ENCODE measurements at places on chromosomes 11 and 22. TPM values are rescaled to one million over a fixed set of nuclear protein-coding genes. Genes with fewer than 3 reads are reported as not detected.

DNA sequence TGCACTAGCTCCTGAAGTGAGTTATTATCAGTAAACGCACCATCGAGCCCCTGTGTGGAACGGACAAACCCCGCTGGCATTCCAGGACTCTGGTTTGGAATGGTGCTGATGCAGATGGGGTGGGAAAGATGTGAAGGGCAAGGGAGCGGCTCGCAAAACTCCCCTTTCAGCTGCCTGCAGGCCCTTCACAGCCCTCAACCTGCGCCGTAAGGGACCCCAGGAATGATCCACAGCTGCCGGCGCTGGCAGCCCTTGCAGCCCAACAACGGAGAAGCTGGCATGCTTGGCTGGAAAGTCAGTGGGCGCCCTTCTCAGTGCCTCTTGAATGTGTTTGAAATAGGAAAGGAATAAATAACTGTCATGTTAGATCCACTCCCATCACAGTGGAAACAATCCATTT is 1445.5 kb downstream of the BRD1 start:
- DNase-seq = no peak

KCNJ11 gene
- not detected for polyA plus RNA-seq

DNA sequence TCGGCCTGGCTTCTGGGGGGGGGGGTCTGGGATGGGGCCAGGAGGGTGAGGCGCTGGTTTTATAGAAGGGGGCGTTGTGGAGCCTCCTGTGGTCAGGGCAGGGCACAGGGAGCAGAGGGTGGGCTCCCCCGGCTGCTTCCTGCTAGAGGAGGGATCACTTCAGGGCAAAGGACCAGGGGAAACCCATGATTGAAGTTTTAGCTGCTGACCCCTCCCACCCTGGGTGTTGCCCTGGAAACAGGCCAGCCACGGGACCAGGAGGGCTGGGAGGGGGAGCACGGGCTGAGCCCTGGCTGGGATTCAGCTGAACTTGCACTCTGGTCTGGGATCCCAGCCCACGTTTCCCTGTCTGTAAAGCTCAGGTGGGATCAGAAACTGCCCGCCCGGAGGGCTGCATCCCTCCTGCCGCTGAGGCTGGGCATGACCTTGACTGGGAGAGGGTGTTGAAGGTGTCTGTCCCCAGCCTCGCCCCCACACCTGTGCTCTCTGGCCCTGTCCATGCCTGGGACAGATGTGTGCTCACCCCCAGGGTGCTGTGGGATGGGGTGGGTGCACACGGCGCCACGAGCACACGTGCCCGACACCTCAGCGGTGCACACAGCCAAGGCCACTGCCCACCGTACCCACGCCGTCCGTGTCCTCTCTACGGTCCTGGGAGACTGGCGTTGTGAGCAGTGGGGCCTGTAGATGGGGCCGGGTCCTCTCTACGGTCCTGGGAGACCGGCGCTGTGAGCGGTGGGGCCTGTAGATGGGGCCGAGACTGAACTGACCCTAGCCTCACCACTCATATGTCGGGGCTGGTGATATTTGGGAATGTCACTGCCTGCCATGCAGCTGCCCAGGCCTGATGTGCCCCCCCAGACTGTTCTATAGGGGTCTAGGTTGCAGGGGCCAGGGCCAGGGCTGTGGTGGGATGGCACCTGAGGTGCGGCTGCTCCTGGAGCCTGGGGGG is 2.3 kb downstream of the TSPAN4 start:
- peak; percentile 80 for DNase-seq

- no peak for DNase-seq
Observed at GRCh38 chr11:12473381-12473780, 96.0 kb downstream of the PARVA start.

GRCh38 chr11:119726150-119726553 is 2.8 kb downstream of the NECTIN1 start:
- no peak for DNase-seq

DNA sequence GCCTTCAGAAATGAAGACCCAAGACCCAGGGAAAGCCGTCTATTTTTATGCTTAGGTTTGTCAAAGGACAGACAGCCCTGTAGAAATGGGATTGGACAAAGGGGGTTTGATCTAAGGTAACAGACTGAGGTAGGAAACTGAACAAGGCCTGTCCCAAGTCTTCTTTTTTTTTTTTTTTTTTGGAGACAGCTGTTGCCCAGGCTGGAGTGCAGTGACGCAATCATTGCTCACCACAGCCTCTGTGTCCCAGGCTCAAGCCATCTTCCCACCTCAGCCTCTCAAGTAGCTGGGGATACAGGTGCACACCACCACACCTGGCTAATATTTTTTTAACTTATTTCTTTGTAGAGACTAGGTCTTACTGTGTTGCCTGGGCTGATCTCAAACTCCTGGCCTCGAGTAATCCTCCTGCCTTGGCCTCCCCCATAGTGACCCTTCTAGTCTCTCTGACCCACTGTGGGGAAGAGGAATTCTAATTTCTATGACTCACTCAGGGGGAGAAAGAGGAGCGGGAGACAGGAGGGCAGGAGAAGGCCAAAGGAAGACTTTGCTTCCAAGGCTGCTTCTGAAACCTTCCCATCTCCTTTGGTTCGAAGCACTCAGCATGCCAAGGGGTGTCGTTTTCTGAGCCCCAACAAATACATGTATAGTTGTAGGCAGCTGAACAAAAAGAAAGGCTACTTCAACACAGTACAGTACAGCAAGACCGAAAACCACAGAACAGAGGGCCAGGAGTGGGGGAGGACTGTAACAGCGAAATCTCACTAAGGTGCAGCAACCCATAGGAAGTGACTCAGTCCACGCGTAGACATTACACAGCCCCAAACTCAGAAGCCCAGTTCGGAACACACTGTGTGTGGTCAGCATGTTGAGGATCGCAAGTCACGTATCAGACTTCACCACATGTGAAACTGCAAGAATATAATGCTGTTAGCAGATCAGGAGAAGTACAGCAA is 872 bp downstream of the TMA7B start:
- peak; percentile 53 for DNase-seq

DNA sequence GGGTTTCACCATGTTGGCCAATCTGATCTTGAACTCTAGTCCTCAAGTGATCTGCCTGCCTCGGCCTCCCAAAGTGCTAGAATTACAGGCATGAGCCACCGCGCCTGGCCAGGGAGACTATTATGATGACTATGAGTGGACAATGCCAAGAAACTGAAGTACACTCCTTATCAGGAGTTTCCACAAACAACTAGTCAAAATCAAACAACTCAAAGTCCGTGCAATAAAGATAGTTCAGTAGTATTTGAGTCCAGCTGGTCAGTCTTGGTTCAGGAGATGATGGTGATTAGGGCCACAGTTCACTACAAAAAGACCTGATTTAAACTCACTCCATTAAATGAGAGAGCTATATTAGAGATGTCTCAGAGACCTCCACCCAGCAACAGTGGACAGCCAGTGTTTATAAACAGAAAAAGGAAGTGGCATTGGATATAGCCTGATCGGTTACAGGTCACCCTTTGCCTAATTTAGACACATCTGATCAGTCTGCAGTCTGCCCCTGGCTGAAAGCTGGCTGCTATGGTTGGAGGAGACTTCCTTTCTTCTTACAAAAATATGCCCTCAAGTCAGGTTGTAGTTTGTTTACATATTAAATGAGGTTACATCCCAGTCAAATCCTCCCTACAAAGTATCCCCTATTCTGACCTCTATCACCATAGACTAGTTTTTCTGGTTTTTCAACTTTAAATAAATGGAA is 17.0 kb downstream of the CD3E start:
- no peak for DNase-seq

MYO7A gene
- 0.01 TPM for polyA plus RNA-seq

DNA sequence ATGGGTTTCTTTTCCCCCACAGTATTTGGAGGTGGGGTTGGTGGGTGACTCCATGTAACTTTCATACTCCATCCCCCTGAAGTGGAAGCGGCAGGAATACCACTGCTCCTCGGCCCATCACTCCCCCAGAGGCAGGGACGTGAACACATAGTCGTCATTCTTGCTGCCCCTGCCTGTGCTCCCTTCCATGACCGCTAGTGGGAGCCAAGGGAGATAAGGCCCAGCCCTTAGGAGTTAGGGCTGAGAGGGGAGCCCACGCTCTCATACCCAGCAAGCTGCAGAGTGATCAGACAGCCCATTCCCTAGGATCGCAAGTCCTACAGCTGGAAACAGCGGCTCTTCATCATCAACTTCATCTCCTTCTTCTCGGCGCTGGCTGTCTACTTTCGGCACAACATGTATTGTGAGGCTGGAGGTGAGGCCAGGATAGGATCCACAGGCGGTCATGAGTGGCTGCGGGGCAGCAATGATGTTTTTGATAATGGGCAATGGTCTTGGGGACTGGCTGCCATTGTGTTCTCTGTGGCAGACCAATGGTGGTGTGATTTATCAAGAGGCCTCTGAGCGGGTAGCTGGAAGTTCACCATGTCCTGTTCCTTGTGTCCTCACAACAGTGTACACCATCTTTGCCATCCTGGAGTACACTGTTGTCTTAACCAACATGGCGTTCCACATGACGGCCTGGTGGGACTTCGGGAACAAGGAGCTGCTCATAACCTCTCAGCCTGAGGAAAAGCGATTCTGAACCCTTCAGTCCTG is 15.9 kb downstream of the RHOG start:
- no peak for DNase-seq

- DNase-seq = no peak
Observed at GRCh38 chr22:26608129-26608528, 9.7 kb downstream of the CRYBB1 start.

TPH1 gene
- 0.04 TPM for polyA plus RNA-seq

GRCh38 chr22:27628891-27629631 is 172.5 kb downstream of the MN1 start:
- DNase-seq = no peak

- DNase-seq = no peak
Observed at GRCh38 chr11:71525938-71526495, 1.1 kb upstream of the KRTAP5-7 start.

DNA sequence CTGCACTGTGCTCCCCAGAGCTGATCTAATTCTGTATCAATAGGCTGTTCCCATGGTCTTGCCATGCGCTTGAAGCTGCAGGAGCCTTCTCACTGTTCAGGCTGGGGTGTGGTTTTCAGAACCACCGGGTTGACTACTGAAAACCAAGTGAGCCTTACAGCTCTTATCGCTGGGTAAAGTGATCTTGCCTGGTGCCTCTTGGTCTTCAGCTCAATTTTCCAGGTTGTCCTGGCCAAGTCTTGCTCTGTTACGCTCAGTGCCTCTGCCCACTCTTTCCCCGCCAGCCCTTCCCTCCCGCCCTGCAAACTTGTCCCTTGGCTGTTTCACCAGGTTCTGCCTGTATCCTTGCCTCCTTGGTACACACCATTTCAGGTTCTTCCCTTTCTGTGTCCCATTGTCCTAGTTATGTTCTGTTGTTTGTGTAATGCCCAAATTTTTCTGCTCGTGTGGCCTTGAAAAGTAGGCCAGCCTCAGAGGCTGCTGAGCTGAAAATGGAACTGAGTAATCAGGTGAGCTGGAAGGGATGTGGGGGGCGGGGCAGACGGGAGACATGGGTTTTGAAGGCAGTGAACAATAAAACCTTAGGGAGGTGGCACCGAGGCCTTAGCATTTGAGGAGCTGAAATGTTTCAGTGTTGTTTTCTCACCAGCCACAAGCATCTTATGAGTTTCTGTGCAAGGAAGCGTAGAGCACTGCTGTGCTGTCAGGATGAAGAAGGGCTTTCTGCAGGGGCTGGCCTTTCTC is 11.2 kb downstream of the PEX26 start:
- DNase-seq = no peak

SYT7 gene
- 0.01 TPM for polyA plus RNA-seq

DNA sequence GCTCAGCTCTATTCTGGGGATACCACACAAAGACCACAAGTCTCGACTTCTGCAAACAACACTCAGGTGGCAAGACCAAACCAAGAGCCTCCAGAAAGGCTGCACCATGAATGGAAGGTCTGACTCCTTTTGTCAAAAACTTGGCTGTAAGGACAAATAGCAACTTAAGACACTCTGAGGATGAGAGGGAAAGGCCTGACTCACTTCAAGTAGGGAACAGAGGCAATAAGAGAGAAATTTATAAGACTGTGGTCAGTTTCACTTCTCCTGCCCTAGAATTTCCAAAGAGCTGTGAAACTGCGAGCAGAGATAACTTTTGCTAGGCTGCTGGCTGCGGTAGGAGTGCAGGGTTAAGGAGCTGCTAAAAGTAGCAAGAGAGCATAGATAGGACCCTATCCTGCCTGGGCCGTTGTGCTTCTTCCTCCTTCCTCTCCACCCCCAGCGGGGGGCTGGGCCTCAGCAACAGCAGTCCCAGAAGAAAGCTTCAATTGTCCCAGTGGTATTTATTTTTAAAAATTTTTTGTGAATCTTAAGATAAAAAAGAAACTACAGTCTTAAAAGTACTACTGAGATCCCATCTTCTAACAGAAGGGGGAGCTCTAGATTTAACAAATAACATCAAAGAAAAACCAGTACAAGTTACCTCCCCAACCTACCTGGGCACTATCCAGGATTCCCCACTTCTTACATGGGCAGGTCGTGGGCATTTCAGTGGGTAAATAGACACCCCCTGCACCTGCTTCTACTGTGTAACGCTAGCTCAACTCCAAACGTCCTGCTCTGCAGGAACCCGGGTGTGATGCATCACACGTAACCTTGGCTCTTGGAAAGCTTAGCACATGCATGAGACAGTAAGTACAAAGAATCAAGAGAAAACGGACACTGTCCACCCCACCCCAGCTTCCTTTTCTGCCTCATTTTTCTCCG is 66.4 kb downstream of the SGSM3 start:
- no peak for DNase-seq

OR10G7 gene
- not detected for polyA plus RNA-seq

BTG4 gene
- not detected for polyA plus RNA-seq

NAP1L4 gene
- 65.1 TPM for polyA plus RNA-seq
